ENCODE measurements at places on chromosomes 3 and 15. TPM values are rescaled to one million over a fixed set of nuclear protein-coding genes. Genes with fewer than 3 reads are reported as not detected.

DNA sequence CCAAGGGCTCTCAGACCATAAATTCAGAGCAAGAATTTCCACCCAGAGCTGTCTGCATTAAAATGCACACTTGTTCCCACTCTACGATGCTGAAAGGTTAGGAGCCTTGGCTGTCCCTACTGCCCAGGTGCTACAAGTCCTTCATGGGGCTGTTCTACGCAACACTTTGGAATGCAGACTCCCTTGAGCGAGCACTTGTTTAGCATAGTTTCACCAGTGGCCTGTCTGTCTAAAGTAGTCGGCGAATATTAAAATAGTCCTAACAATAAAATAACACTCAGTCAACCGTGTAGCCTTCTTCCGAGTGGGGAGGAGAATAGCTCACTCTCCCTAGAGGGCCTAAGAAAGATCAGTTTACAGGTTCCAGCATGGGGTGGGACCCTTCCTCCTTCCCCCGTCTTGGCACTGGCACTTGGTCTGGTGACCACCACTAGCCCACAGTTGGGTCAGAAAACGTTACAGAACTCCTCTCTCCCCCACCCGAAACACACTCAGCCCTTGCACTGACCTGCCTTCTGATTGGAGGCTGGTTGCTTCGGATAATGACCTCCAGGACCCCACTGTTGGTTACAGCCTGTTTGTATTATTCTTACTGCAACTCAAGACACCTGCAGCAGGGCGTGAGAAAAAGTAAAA lies at the start of gene CLDN16:
CLDN16 (plus strand) TSS at position 586 of the 636 bp plus-strand sequence. CDS start 167 bp downstream, outside the sequence.
- no peak within 1 kb of the TSS for H3K4me3 ChIP-seq
- H3K27ac ChIP-seq = no peak within 1 kb of the TSS
- no peaks in the 10 kb centered on the region for H3K4me1 ChIP-seq
- DNase-seq = no peak
- H3K27me3 ChIP-seq = no peaks in the 10 kb centered on the region

DNA sequence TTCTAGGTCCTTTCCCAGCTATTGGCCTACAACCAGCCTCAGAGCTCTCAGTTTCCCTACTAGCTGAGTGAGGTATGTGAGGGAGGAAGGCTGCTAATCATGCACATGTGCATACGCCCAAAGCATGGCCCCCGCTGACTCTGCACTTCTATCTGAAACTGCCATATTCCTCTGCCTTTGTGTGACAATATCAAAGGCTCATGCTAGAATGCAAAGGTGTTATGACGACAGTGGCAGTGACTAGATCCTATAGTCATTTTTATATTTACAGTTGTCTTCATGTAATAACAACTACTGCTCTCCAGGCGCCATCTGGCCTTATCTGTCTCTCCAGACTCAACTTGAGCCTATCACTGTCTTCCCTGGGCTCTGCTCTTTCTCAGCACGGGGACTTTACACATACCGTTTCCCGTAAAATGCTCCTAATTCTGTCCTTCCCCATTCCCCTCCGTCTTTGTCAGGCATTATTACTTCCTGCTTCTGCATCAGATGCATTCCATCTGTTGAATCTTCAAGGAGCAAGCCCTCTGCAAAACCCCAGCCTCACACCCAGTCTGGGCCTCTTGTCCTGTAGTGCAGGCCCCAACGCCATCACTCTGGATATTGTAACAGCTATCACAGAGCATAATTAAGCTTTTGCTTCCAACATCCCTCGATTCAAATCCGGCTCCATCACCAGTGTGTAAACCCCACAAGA lies 102.5 kb downstream of the PDCD6IP start:
- H3K4me1 ChIP-seq = no peaks in the 10 kb centered on the region
- H3K27ac ChIP-seq = no peak overlapping the region
- H3K4me3 ChIP-seq = no peak overlapping the region
- H3K36me3 ChIP-seq = no peaks in the 10 kb centered on the region
- no peaks in the 10 kb centered on the region for H3K27me3 ChIP-seq

DNA sequence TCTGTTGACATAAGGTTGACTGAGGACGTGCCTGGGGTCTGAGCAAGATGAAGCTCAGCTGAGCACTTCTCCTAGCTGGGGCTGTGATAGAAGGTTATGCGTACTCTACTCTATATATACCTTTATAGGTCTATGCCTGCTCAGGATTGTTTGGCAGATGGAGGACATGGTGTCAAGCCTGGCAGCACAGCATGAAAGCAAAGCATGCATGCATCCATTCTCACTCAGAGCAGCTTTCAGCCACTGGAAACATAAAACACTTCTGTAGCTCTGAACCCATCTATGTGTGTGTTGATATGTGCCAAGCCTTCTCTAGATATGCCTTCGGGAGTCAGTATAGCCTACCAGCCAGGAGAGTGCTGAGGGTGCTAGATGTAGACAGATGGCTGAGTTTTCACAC lies 142.3 kb upstream of the NUDT16 start:
- no peak overlapping the region for H3K27ac ChIP-seq
- no peak for DNase-seq
- no peaks in the 10 kb centered on the region for H3K36me3 ChIP-seq
- no peaks in the 10 kb centered on the region for H3K27me3 ChIP-seq

WDR5B gene
- total RNA-seq = 8.4 TPM

GPR176 gene
- total RNA-seq = 5.6 TPM

SCG5 gene
- total RNA-seq = not detected

All from spleen (tissue), 13 donors.